Activated T-cell treated with anti-CD3 and anti-CD28 coated beads, Interleukin-2, amount 50 U/mL, for 1 hour (primary cell): ENCODE measurements at places on chromosomes 6 and 20.

- DNase-seq = no peak
Measured at GRCh38 chr6:28251661-28252008, 434 bp downstream of the ZKSCAN4 start.

- peak; percentile 48 for DNase-seq
Measured at GRCh38 chr6:90411292-90411781, 114.7 kb upstream of the BACH2 start.

DNA sequence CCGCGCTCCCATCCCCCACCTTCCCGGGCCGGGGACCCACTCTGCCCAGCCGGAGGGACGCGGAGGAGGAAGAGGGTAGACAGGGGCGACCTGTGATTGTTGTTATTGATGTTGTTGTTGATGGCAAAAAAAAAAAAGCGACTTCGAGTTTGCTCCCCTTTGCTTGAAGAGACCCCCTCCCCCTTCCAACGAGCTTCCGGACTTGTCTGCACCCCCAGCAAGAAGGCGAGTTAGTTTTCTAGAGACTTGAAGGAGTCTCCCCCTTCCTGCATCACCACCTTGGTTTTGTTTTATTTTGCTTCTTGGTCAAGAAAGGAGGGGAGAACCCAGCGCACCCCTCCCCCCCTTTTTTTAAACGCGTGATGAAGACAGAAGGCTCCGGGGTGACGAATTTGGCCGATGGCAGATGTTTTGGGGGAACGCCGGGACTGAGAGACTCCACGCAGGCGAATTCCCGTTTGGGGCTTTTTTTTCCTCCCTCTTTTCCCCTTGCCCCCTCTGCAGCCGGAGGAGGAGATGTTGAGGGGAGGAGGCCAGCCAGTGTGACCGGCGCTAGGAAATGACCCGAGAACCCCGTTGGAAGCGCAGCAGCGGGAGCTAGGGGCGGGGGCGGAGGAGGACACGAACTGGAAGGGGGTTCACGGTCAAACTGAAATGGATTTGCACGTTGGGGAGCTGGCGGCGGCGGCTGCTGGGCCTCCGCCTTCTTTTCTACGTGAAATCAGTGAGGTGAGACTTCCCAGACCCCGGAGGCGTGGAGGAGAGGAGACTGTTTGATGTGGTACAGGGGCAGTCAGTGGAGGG, 2.8 kb downstream of the SOX4 start:
- DNase-seq = peak; percentile 36

DNA sequence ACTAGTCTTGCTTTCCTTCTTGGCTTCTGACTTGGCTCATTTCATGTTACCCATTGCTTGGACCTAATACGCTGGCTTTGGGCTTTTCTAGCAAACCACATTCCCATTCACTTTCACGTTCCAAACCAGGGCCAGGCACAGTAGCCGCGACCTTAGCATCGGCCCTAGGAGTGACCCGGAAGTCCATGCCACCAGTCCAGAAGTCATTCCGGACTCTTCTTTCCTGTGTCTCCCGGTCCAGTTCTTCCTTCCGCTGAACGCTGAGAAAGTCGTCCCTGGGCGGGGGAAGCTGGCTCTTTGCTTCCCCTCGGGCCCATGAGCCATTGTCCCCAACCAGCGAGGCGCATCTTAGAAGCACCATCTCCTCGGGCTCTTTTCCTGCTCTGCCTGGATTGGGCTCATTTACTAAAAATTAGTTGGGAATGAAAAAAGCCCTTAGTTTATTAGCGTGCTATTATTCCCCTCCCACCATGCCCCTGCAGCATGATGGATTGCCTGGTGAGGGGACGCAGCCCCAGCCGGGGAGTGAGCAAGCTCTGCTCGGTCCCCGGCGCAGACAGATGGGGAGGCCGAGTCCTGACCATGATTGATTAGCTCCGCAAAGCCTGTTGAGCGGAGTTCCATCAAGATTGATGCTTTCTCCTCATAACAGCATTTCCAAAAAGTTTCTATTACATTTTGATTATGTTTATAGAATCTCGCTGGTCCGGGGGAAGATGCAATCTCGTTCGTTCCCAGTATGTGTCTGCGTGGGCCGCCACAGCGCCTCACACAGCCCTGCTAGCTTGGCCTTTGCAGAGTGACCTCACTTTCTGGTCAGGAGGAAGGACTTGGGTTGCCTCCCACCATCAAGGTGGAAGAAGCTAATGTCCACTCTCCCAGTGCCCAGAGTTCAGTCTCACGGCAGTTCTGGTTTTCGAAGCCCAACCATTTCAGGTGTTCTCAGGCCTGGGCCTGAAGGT, 115.1 kb upstream of the TOP1 start:
- no peak for DNase-seq

GRCh38 chr6:132764370-132764769, 6.7 kb upstream of the VNN2 start:
- DNase-seq = no peak

DNA sequence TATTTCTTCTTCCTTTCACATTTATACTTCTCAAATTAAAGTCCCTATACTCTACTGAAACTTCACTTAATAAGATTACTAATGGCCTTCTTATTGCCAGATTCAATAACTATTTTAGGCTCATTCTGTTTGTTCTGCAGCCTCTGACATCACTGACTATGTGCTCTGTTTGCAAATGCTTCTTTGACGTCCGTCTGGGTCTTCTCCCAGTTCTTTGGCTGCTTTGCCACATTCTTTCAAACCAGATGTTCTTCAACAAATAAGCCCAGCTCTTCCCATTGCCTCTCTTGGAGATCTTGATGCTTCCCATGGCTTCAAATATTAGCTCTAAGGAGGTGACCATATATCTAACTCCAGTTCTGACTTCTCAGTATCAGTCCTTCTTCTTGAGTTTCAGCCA, 117.4 kb downstream of the BTBD9 start:
- DNase-seq = no peak

GRCh38 chr6:55955684-55956083, 80.3 kb upstream of the BMP5 start:
- no peak for DNase-seq

DNA sequence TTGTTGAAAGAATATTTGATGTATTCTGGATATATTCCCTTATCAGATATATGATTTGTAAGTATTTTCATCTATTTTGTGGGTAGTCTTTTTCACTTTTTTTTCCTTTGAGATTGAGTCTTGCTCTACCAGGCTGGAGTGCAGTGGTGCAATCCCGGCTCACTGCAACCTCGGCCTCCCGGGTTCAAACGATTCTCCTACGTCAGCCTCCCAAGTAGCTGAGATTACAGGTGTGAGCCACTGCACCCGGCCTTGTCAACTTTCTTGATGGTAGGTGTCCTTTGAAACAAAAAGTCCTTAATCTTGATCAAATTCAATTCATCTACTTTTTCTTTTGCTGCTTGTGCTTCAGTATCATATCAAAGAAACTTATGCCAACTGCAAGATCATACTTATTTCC, 297.2 kb upstream of the NRSN1 start:
- DNase-seq = no peak

- no peak for DNase-seq
Measured at GRCh38 chr20:63768591-63769515, 29.3 kb downstream of the SLC2A4RG start.

DNA sequence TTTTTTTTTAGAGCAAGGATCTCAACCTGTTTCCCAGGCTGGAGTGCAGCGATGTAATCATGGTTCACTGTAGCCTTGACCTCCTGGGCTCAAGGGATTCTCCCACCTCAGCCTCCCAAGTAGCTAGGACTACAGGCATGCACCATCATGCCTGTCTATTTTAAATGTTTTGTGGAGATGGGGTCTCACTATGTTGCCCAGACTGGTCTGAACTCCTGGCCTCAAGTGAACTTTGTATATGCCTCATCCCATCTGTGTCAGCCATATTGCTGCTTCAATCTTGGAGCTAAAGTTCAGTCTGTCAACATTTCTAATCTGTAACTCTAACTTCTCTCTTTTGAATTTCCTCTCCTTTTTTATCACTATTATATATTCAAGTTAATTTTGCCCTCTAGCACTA, 54.3 kb downstream of the CD164 start:
- DNase-seq = no peak

DNA sequence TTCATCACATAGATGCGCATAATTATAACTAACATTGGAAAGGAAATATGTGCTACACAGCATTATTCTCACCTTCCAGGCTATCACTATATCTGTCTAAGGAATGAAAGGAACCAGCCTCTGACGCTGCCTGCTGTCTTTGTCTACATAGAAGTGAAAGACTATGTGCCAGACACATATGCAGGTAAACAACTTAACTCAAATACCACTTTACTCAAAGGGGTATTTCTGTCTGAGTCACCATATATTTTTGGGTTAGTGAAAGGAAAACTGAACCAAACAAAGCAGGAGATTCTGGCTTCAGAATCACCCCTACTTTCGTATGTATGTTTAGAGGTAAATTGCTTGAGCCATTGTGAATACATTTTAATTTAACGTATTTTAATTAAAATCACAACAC, 328.6 kb upstream of the PLCB4 start:
- no peak for DNase-seq

- no peak for DNase-seq
Measured at GRCh38 chr6:82597201-82597600, 233.6 kb downstream of the TPBG start.

DNA sequence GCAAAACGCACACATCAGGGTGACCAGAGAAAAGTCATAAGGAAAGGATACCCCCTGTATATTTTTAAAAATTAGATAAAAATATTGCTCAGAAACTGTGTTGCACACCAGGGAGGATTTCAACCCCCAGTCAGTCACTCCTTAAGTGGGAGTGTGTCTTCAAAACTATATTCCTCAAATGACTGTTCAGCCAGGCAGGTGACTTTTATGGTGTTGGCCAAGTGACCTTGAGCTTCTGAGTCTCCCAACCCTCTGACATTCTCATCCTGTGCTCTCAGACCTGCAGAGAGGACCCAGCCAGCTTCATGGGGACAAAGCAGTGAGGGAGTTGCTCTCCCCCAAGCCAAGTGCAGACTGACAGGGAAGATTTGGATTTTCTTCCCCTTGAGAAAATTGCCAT, 311.9 kb upstream of the JARID2 start:
- no peak for DNase-seq

- peak; percentile 56 for DNase-seq
Measured at GRCh38 chr6:170291271-170292110, 613 bp upstream of the DLL1 start.

- DNase-seq = no peak
Measured at GRCh38 chr6:25537349-25538018, 114.5 kb upstream of the SCGN start.

DNA sequence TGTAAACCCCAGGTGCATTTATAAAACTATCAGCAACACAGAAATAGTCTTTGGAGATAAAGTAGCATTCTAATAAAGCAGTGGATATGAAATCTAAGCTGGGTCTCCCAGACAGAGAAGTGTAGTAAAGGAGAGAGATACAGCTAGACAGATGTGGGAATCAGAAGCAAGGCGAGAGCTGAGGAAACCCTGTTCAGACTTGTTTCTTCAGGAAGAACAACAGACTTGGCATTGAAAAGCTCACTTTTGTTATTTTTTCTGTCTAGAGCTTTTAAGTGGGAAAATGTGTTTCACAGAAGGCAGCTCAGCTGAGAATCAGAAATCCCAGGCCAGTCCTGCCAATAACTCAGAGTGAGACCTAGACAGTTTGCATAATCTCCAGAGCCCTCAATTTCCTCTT, 52.9 kb downstream of the SLC35B3 start:
- no peak for DNase-seq

- DNase-seq = no peak
Measured at GRCh38 chr6:148470606-148471465, 128.2 kb downstream of the SASH1 start.

DNA sequence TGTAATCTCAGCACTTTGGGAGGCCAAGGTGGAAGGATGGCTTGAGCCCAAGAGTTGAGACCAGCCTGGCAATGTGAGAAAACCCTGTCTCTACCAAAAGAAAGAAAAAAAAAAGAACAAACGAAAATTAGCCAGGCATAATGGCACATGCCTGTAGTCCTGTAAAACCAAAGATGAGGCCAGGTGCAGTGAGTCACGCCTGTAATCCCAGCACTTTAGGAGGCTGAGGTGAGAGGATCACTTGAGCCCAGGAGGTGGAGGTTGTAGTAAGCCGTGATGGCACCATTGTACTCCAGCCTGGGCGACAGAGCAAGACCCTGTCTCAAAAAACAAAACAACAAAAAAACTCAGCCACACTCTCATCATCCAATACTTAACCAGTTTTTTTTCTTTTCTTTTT, 32.5 kb upstream of the KIF3B start:
- no peak for DNase-seq

DNA sequence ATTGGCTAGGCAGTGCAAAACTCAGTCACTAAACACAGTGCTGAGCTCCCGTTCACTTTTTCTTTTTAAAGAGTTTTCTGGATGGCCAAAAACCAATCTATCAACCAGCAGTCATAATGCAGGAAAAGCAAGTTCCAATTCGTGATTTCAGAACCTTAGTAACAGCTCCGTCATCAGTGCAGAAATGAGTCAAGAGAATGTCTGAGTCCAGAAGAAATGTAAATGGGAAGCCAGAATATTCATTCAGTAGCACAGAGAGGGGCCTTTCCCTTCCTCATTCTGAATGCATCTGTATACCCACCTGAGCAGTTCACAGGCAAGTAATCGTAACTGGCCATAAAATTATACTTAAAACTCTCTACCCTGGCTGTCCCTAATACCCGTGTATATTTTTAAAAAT, 20.4 kb downstream of the HUS1B start:
- no peak for DNase-seq

GRCh38 chr20:62644044-62644795, 1.9 kb downstream of the SLCO4A1 start:
- DNase-seq = no peak

DNA sequence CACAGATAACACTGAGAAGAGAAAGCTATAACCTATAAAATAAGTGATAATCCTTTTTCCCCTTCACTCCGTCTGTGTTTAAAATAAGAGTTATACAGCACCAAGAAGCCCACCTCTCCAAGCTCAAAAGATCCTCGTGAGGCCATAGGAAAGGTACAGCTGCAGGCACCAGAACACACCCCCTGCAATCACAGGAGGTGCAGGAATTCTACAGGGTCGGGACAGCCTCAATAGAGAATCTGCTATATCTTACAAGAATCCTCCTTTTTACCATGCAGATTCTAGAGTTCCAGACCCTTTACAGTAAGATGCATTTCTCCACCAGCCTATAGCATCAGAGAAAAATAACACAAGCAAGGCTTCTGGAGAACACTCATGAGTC, 5.0 kb upstream of the ADGRF1 start:
- no peak for DNase-seq

DNA sequence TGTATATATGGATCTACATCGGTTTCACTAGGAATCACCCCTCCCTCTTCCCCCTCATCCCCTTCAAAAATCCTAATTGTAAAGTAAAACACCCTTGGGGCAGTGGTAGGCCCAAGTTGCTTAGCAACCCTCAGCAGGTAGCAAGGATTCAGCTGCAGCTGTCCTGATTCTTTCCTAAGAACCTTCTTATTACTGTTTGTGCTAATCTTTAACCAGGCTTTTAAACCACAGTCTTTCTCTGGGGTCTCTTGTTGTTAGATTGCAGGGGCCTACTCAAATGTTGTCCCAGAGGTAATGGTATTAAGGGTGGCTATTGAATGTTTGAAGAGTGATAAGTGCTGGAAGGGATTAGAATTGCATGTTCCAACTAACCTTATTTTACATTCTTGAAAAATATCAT, 46.4 kb downstream of the PRL start:
- no peak for DNase-seq
